ENCODE measurements at places on chromosomes 12 and 14. TPM values are rescaled to one million over a fixed set of nuclear protein-coding genes. Genes with fewer than 3 reads are reported as not detected.

- no peak for DNase-seq
Observed at GRCh38 chr12:51450806-51451205, 26.2 kb downstream of the SLC4A8 start.

- no peak for DNase-seq
Observed at GRCh38 chr12:58916921-58917511, 3.3 kb downstream of the LRIG3 start.

- no peak for DNase-seq
Observed at GRCh38 chr12:93174473-93174872, 203.3 kb upstream of the NUDT4 start.

Gene HOXC10
- 3.2 TPM for total RNA-seq

- DNase-seq = no peak
Observed at GRCh38 chr14:68856572-68856971, 63.7 kb upstream of the ZFP36L1 start.

DNA sequence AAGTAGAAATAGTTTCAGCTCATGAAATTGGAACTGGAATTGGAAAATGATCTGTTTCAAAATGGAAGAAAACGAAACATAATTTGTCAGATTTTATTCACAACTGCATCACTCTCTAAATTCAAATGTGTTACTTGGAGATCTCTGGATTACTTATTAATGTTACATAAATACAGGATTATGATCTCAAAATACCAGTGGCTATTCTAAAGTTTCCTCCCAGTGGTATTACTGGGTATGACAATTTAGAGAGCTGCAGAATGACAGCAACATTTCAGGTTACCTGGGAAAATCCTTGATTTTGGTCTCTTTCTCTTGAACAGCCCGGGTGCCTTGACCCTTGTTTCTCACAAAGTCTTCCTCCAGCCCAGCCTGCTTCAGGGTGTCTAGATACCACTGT, 14.2 kb downstream of the FAM161B start:
- DNase-seq = no peak
